ENCODE measurements at places on chromosomes 1 and 21.

- no peak for DNase-seq
Observed at GRCh38 chr1:157803851-157804250, 16.1 kb downstream of the FCRL1 start.

GRCh38 chr1:23449306-23449705 lies 24.8 kb upstream of the TCEA3 start:
- DNase-seq, result no peak

GRCh38 chr1:207004931-207005830 lies 27.4 kb downstream of the C1orf116 start:
- DNase-seq, result no peak

GRCh38 chr1:84504580-84505492 lies 1.4 kb upstream of the SPATA1 start:
- no peak for DNase-seq

- DNase-seq, result no peak
Observed at GRCh38 chr1:228927421-228927820, 192.1 kb downstream of the RHOU start.

DNA sequence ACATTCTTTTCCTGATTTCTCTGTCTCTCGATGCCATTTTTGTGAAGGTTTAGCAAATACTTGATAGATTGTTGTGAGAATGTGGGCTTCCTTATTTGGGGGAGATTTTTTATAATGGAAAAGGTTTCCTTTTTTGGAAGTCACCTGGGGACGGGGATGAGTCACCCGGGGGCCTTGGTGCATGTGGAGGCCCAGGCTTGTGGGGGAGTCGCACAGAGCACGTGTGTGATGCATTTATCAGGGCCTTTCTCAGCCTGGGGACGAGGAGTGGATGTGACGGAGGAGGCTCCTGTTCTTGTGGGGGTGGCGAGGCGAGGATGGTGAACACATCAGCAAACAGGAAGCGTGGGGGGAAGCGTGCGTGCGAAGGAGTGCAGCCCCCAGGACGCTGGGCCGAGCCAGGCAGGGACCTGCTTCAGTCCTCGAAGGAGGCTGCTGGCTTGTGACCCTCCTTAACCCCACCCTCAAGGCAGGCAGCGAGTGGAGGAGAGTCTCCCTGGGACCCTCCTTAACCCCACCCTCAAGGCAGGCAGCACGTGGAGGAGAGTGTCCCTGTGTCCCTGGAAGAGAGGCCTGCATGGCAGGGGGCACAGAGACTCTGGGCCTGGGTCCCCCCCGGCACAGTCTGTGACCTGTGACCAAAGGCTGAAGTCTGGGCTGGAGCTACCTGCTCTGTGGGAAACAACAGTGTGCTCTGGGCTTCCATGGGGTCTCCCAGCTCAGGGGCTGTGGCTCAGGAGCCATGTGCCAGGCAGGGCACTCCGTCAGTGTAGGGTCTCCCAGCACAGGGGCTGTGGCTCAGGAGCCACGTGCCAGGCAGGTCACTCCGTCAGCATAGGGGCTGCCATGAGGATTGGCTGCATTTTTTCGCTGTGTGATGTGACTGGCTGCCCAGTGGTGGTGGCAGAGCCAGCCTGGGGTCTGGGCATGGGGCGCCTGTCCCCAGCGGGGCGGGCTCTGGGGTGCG lies 57.2 kb downstream of the AGPAT3 start:
- peak; percentile 31 for DNase-seq

GRCh38 chr1:113763661-113764060 lies 4.4 kb upstream of the PHTF1 start:
- DNase-seq, result no peak

- DNase-seq, result no peak
Observed at GRCh38 chr1:220219136-220219442, 53.2 kb downstream of the RAB3GAP2 start.

- DNase-seq, result no peak
Observed at GRCh38 chr1:112700290-112701226, 6.4 kb downstream of the RHOC start.

- peak; percentile 54 for DNase-seq
Observed at GRCh38 chr1:28518745-28519341, 13.0 kb downstream of the RCC1 start.

DNA sequence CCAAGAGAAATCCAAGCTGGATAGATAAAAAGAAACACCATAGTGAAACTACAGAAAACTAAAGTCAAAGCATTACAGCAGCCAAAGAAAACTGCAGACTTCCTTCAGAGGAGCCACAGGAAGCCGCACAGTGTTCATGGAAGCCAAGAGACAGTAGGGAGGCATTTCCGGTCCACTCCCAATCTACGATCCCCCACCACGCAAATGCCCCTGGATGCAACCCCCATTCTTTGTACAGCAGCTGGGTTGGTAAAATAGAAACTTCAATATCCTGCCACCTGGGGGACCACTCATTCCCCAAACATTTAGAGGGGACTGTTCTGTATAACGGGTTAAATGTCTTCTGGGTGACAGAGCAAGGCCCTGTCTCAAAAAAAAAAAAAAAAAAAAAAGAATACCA lies 43.9 kb upstream of the TSPEAR start:
- DNase-seq, result no peak

All from stimulated activated CD4-positive, alpha-beta T cell treated with anti-CD3 and anti-CD28 coated beads, TNF-alpha, amount 100 ng/mL, for 48 hours (primary cell).